Stimulated activated CD8-positive, alpha-beta memory T cell treated with anti-CD3 and anti-CD28 coated beads, Interleukin-12 subunit alpha, Interleukin-12 subunit beta, amount 100 ng/mL, for 4 hours (primary cell): ENCODE measurements at places on chromosomes 2 and 18.

DNA sequence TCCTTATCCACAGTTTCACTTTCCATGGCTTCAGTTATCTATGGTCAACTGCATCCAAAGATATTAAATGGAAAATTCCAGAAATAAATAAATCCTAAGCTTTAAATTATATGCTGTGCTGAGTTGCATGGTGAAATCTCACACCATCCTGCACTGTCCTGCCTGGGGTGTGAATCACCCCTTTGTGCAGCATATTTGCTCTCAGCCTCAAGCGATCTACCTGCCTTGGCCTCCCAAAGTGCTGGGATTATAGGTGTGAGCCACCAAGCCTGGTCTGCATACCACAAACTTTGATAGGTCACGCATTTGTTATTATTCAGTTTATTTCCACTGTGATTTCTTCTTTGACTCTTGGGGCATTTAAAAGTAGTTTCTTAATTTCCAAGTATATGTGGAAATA is 117.2 kb downstream of the SPIRE1 start:
- no peak for DNase-seq

DNA sequence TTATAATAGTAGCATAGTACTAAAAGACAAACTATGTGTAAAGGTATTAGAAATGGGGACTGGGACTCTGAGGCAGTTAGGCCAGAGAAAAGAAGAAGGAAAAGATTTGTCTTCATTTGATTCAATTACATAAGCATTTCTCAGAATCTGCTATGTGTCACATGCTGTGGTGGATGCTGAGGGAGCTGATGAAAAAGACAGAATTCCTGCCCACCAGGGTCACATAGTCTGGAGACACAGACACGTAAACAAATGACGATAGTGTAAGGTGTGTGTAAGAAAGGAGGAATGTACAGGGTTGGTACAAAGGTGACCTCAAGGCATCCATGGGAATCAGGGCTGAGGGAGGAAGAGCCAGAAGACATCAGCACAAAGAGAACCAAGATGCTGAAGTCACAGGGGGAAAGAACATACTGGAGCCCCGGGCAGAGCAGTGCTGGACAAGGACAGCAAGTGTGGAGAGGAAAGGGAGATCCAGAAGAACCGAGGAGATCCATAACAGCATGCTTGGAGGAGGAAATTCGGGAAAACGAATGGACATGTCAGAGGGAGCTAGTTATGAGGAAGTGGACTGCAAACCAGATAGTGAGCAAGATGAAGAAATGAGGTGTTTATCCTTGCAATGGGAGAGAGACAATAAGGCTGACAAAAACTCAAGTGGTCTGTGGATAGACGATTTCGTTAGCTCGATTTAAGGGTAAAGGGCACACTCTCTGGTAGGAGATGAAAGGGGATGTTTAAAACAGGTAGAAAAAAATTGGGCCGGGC is 1.2 kb upstream of the MAPRE3 start:
- no peak for DNase-seq

DNA sequence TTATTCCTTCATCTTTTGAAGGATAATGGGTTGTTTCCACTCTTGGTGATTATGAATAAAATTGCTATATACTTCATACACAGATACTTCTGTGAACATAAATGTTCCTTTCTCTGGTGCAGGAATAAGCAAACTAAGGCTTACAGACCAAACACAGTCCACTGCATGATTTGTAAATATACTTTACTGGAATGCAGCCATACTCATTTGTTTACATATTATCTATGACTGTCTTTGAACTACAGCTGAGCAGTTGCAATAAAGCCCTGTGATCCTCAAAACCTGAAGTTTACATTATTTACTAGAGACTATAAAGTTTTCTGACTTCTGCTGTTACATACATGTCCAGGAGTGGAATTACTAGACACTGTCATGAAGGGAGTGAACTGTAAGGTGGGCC is 381.0 kb upstream of the CNTNAP5 start:
- DNase-seq, result no peak

GRCh38 chr2:109331896-109332848 is 203.2 kb downstream of the SH3RF3 start:
- DNase-seq, result no peak

DNA sequence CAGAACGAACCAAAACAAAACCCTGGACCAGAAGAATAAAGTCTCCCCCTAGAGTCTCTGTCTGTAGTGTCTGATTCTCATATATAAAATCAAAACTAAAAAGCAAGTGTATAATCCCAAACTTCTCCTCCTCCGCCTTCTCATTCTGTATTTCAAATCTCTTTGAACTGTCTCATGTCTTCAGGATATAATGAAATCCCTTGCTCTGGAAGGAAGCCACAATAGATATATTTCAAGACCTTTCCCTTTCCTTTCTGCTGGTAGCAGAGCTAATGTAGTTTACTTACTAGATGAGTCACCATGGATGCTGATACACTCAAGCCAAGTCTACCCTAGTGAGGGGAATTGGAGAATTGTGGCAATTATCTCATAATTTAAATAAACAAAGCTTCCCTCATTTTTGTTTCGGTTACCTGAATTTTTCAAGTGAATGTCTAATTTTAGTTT is 33.5 kb upstream of the CCDC93 start:
- no peak for DNase-seq

GRCh38 chr2:175887776-175888175 is 114.3 kb downstream of the LNPK start:
- no peak for DNase-seq

DNA sequence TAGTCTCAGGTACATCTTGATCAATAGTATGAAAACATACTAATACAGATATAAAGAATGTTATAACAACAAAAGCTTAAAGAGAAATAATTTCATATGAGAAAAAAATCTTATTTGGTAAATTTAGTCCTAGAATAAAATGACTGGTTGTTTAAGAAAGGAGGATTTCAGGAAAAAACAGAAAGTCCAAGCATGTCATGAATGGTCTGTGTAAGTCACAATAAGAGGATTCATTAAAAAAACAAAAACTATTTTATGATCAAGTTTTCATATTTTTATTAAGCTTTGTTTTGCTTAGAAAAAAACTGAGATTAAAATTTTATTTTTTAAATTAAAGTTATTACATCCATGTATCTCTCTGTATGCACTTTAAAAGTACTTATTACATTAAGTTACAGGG is 353.9 kb upstream of the SPHKAP start:
- no peak for DNase-seq

- no peak for DNase-seq
Observed at GRCh38 chr2:239351687-239352086, 49.1 kb downstream of the HDAC4 start.

- no peak for DNase-seq
Observed at GRCh38 chr2:45918463-45919159, 267.1 kb downstream of the PRKCE start.

GRCh38 chr2:25313711-25314513 is 27.8 kb downstream of the DNMT3A start:
- no peak for DNase-seq
